ENCODE measurements at places on chromosomes 6 and 20.
A peak's percentile ranks its signal among the peaks of the same experiment; 100 is the strongest.

- DNase-seq: no peak
Observed at GRCh38 chr6:166514196-166514595, 72.3 kb downstream of the RAMACL start.

DNA sequence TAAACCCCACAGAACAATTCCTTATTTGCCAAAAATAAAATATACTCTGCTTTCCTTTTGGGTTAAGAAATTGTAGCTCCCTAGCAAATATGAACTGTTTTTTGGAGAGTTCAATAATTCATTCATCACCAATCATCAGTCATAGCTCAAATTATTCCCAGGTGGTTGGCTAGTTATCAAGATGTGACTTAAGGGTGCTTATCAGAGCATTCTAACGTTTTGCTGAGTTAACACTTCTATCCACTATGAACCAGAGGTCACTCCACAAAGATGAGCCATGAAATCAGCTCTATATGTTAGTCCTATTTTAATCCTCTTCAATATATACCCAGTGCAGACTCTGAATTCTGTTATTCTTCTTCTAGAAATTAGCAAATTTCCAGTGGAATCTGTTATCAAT lies 379.1 kb downstream of the TENT5A start:
- DNase-seq: no peak

DNA sequence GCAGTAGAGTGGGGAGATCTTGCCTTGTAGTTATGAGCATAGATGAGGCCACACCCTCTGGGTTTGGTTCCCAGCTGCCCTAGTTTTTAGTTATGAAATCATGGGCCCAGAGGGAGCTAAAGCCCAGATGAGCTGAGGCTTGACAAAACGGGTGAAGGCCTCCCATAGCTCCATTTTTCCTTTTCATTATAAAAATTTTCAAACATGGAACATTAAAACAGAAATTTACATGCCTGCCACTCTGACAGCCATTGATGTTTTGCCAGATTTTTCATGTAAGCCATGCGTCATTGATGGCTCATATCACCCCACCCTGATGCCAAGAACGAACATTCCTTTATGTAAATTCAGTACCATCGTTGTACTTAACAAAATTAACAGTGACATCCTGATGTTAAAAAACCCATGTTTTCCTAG lies 67.9 kb downstream of the IGF2R start:
- DNase-seq: no peak

DNA sequence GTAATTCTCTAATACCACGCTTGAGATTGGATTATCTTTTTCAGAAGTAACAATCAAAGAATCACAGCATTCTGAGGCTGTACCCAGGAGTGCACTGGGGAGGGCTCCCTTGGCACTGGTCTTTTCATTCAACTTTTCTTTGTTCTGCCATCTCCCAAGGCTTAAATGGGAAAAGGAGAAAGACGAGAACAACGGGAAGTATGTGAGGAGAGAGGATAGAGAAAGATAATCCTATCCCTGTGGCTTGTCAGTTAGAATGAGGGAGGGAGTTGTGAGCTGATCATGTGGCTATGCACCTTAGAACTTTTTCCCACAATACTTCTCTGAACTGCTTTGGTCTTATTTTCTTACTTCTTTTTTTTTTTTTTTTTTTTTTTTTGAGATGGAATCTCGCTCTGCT lies 83.1 kb downstream of the CAP2 start:
- DNase-seq: no peak

- peak; percentile 81 for DNase-seq
Observed at GRCh38 chr20:59751075-59751711, 146.9 kb downstream of the PHACTR3 start.

GRCh38 chr20:39451386-39451785 lies 489.2 kb downstream of the DHX35 start:
- no peak for DNase-seq

DNA sequence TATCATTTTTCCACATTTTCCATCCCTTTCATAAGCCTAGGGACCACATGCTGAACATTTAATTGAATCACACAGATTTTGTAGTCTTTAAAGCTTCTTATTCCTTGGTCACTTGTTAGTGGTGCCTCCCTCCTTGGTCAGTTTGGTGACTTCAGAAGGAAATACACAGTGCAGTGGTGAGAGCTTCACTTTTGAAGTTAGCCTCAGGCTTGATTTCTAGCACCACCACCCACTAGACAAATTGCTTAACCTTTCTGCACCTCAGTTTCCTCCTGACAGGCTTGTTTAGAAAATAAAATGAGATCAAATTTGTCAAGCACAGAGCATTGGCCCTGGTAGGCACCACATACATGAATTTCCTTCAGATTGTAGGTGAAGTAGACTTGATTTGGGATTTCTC lies 91.7 kb downstream of the FOXO3 start:
- no peak for DNase-seq

- DNase-seq: no peak
Observed at GRCh38 chr6:14944593-14944992, 301.3 kb upstream of the JARID2 start.

GRCh38 chr20:51695574-51696303 lies 72.5 kb downstream of the ATP9A start:
- no peak for DNase-seq

DNA sequence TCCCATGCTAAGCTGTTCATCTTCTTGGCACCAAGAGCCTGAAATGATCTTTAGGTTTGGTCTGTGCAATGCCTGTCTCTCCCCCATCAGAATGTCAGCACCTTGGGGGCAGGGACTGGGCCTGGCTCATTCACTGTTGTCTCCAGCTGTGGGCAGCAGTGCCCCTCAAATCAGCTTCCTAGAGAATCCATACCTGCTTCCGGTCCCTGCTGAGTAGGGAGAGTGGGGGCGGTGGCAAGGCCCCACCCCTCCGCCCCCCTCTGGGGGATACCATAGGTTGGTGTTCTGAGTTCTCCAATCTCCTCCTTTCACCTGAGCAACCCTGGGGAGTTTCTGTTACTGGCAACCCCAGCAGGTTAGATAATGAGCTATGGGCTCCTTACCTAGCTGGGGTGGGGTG lies 19.2 kb upstream of the SPDEF start:
- DNase-seq: no peak

- no peak for DNase-seq
Observed at GRCh38 chr20:3716195-3716834, 3.9 kb upstream of the SIGLEC1 start.

- no peak for DNase-seq
Observed at GRCh38 chr6:159833556-159833955, 33.5 kb downstream of the PNLDC1 start.

DNA sequence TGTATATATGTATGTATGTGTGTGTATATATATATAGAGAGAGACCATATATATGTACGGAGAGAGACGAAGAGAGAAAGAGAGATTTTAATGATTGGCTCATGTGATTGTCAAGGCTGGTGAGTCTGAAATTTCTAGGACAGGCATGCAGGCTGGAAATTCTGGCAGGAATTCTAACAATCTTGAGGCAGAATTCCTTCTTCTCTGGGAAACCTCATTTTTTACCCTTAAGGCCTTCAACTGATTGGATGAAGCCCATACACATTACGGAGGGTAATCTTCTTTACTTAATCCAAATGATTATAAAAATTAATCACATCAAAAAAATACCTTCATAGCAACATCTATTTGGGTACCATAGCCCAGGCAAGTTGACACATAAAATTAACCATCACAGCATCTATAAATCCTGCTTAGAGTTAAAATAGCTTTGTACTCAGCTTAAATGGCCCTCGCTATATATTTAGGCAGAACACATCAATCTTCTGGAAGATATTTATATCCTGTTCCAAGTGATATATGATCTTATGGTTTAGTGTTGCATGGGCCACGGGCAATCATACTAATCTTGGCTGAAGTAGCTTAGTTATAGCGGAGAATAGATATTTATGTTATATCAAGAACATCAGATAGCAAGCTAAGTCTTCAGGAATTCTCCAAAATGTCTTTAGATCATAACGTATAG lies 36.6 kb downstream of the ABRACL start:
- DNase-seq: no peak

GRCh38 chr6:158000530-158001307 lies 19.1 kb downstream of the SYNJ2 start:
- DNase-seq: no peak

GRCh38 chr6:152323376-152323775 lies 313.8 kb downstream of the SYNE1 start:
- DNase-seq: no peak

GRCh38 chr6:28738396-28738765 lies 185.4 kb downstream of the TRIM27 start:
- DNase-seq: no peak

GRCh38 chr6:122609881-122610689 lies at the start of gene PKIB:
Gene PKIB, plus strand, starts transcription at chr6:122610405. Its CDS starts 107,390 bp downstream, at chr6:122717795.
- peak; percentile 50 for DNase-seq

DNA sequence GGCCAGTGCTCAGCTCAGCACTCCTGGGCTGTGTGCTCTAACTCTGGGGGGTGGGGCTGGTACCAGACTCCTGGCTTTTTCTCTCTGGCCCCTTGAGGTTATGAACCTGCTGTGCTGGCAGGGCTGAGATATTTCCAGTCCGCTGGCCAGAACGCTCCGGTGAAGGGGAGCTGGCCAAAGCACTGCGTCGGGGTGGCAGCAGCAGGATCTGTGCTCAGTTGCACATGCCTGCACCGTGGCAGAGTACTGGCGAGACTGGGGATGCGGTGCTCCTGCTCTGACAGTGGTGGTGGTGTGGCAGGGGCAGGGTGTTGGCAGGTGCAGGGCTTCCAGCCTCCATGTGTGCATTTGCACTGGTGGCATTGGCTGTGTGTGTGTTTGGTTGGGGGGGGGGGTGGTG lies 374.4 kb downstream of the PHF3 start:
- no peak for DNase-seq

- DNase-seq: no peak
Observed at GRCh38 chr6:80105972-80106417, 476 bp upstream of the BCKDHB start.

DNA sequence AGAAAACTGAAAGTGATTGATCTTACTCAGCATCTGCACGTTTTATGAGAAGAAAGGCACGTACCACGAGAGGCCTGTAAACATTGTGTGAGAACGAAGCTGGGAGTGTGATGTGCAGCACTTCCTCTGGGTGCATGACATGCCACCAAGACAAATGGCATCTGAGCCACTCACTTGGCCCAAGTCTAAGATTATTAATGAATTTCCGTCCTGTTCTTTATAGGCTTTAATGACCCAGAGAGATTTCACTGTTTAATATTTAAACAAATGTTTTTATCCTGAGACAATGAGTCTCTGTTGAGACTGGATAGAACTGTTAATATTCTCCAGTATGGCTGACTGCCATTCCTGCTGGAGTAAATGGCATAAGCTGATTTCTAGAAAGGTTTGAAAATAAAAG lies 172.6 kb upstream of the PHACTR1 start:
- DNase-seq: no peak

GRCh38 chr6:157741948-157742556 lies 81.0 kb upstream of the SNX9 start:
- no peak for DNase-seq

DNA sequence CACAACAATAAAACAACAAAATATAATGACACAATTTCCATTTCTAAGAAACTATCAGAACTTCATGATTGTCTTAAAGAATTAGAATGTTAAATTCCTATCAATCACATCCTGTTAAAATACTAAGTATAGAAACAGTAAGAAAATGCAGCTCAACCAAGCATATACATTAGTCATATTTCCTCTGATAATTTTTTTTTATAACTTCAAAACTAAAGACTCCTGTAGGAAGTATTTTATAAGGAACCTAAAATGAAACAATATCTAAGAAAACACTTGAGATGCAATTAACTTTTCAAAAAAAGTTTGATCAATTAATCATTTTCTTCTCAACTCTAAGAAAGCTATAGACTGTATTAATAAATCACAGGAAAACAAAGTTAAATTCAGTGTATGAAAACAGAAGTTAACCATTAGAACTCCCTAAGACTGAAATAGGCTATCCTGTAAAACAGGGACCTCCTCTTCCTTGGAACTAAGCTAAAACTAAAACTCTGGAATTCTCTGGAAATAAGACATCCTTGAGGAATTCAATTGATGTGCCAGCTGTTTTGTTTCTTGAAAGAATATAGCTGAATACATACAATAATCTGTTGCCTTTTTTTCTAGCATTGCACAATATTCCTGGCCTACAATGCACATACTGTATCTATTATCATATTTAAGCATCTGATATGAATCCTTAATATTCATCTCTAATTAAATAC lies 19.8 kb downstream of the FKBP5 start:
- DNase-seq: no peak

DNA sequence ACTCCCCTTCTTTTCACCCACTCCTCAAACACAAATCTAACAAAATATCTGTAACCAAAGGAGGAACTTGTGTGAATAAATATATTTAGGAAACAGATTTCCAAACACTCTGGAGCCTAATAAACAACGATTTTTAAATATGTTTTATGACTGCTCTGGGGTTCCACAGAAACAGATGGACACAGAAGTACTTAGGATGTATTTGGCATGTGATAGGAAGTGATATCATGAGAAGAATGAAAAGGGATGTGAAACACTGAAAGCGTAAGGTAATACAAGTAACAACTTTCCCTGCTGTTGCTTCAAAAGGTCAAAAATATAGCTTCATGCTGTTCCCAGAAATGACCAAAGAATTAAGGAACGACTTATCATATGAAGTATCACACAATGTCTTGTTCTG lies 26.1 kb upstream of the ENPP1 start:
- DNase-seq: no peak

DNA sequence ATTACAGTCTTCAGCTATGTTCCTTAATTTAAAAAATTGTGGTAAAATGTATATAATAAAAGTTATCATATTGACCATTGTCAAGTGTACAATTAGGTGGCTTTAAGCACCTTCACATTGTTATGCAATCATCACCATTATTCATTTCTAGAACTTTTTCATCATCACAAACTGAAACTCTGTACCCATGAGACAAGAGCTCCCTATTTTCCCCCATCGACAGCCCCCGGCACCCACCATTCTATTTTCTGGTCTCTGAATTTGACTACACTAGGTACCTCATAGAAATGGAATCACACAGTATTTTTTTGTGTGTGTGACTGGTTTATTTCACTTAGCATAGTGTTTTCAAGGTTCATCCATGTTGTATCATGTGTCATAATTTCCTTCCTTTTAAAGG lies 39.7 kb upstream of the FYN start:
- DNase-seq: no peak

DNA sequence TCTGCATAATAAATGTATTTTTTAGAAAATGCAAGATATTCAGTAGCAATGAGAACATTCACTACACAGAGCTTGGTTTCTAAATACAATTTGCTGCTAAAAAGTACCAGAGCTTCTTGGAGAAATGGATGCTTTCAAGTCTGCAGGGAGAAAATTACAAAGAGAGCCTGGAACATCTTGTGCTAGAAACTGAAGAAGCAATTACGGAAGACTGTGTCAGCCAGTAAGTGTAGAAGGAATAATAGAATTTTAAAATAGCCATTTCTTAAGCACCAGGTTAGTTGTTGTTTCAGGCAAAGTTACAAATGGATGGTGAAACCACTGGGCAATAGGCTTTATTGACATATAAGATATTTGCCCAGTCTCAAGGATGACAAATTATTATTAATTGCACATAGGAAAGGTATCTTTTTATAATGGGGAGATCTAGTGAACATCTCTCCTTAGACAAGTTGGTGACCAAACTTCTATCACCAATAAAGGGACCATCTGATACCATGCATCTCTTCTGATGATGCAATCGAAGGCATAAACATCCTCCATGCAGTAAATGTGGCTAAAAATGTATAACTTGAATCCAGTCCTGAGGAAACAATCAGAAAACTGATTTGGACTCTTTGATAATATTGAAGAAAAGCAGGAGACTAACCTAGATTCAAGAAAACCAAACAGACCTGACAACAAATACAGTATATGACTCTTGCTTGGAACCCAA lies 81.7 kb downstream of the ARHGAP18 start:
- DNase-seq: no peak

GRCh38 chr6:4668271-4669179 lies 107.7 kb upstream of the CDYL start:
- no peak for DNase-seq

Data from nucleus accumbens (tissue), 56 donors.